ENCODE measurements at places on chromosomes 3 and 15. TPM values are rescaled to one million over a fixed set of nuclear protein-coding genes. Genes with fewer than 3 reads are reported as not detected.

- no peak for ATAC-seq
Observed at GRCh38 chr3:394775-395174, 198.2 kb downstream of the CHL1 start.

DNA sequence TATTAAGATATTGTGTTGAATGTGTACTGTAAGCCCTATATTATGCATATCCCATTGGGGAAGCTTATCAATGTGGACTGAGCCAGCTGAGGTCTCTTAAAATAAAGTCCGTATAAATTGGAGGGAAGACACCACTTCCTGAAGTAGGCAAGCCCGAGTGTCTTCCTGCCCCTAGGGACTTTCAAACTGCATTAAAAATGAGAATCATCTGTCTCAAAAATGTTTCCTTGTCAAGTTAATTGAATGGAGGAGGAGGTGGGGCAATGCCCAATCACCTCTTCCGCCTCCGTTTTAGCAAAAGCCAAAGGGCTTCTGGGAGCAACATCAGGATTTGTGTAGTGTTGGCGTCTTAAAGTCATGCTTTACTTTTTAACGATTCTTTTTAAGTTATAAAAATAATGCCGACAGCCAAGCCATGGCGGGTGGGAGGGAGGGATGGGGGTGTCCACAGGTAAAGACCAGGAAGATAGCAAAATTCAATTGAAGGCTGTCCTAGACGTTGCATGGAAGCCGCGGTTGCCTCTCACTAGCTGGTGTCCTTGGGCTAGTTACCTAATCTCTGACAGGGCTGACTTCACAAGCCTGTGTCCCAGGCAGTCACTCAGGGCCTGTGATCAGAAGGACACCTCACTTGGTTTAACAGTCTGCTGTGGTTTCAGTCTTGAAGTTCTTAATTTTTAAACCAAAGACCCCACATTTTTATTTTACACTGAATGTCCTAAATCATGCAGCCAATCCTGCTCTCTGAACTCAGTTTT, 524.9 kb upstream of the PROK2 start:
- no peak for ATAC-seq

- ATAC-seq = no peak
Observed at GRCh38 chr3:32138545-32139104, 32.2 kb downstream of the GPD1L start.

Gene FILIP1L
- total RNA-seq = 149 TPM

Gene CTXND1
- total RNA-seq = 0.27 TPM

All from gastroesophageal sphincter (tissue), 4 donors.